Left lobe of liver (tissue), 2 donors: ENCODE measurements at places on chromosomes 2 and 18. TPM values are rescaled to one million over a fixed set of nuclear protein-coding genes. Genes with fewer than 3 reads are reported as not detected.
A peak's percentile ranks its signal among the peaks of the same experiment; 100 is the strongest.

RGPD4 gene
- total RNA-seq = not detected

GRCh38 chr2:54559593-54560145, 103.5 kb downstream of the SPTBN1 start:
- peak; percentile 75 for DNase-seq

- no peak for DNase-seq
Observed at GRCh38 chr2:8277921-8278571, 403.8 kb upstream of the ID2 start.

GRCh38 chr18:6255116-6255705, 159.5 kb downstream of the L3MBTL4 start:
- no peak for DNase-seq

FEV gene
- total RNA-seq = not detected

- DNase-seq = no peak
Observed at GRCh38 chr2:215851082-215851481, 162.3 kb downstream of the MREG start.

GRCh38 chr18:59902131-59902992, 2.6 kb downstream of the PMAIP1 start:
- no peak for DNase-seq

CNRIP1 gene
- total RNA-seq = 2.3 TPM

DNAJC5G gene
- total RNA-seq = not detected

MOGAT1 gene
- total RNA-seq = 10.2 TPM

GRCh38 chr2:5695654-5696403, 3.6 kb downstream of the SOX11 start:
- DNase-seq = no peak

DNA sequence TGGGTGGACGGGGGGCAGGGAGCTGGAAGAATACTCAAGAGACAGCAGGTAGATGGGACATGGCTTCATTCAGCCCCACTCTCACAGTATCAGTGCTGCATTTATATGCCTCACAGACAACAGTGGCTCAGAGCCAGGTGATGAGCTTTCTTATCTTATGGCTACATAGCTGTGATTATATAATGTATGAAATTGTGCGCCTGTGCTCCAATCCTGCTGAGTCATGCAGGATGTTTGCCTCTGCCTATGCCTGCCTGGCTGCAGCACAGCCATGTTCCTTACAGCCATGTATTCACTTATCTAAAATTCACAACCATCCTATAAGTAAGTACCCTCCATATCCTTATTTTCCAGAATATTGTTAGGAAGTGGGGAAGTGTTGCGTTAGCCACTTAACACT, 37.7 kb upstream of the RNF103 start:
- DNase-seq = no peak

GRCh38 chr18:79802298-79802697, 4.6 kb downstream of the KCNG2 start:
- DNase-seq = no peak

DNA sequence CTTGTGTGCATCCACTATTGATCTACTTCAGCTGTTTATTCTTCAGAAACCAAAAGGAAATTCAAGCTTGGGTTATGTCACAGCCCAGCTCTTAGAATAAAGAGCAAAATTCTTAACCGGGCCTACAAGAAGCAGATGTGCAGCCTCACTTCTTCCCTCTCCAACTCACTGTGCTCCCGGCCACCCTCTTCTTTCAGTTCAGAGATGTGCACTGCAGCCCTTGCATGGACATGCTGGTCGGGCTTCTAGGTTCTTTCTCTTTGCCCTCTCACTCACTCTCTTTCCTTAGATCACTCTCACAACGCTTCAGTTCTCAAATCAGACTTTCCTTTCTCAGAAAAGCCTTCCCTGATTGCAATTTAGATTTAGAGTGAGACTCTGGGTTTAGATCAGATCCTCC, 104.1 kb downstream of the CHN1 start:
- no peak for DNase-seq

GRCh38 chr2:200477667-200478131, 32.2 kb downstream of the KCTD18 start:
- no peak for DNase-seq

DNA sequence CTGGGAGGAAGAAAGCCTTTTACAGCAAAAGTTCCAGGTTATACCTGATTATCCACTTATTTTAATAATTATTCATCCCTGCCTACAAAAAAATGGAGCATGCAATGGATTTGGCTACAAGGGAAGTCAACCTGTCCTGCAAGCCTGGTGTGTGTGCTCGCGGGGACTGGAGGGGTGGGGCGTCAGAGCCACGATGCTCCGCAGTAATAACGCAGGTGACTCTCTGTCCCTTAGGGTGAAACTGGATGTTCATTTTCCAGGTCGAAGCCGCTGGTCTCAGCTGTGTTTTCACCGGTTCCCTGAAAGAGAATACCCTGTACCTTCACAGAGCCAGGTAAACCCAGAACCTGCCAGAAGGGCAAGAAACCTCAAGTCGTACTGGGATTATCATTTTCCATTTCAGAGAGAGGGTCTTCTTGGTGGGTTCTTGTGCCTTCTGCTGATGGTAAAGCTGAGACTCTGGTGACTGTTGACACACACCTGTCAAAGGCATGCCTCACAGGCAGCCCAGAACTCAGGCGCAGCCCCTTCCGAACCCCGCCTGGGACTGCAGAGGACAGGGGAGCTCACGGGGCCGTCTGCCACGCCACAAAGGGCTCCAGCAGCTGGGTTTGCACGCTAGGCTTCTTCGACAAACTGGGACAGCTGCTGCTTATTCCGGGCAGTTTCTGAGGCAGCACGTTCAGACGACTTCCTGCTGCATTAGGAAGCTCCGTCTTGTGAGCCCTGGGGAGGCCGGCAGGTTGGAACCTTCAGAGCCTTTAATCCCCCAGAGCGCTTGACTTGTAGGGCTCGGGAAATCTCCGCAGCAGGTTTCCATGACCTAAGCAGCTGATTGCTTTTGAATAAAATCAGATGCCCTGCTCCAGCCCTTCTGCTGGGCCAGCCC, 58.6 kb downstream of the KCNG2 start:
- peak; percentile 36 for DNase-seq

DDX1 gene
- 33.0 TPM for total RNA-seq
